ENCODE measurements at places on chromosomes 12 and 14.

DNA sequence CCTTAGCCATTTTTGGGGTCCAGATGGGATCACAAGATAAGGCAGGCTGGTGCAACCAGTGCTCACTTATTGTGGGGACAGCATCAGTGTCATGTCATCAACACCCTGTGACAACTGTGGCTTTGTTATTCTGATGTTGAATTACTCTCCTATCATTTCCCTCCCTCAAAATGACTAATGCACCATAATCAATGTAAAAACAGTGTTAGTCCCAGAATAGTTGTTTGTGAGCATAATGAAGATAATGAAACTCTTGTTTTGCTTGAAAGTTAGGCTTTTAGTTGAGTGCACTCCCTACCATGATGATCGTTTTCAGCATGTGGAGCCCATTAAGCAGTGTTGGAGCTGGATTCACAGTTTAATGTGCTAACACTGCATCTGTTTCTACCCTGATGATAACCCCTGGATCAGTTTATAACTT lies 151.4 kb downstream of the TMTC2 start:
- DNase-seq, result no peak

DNA sequence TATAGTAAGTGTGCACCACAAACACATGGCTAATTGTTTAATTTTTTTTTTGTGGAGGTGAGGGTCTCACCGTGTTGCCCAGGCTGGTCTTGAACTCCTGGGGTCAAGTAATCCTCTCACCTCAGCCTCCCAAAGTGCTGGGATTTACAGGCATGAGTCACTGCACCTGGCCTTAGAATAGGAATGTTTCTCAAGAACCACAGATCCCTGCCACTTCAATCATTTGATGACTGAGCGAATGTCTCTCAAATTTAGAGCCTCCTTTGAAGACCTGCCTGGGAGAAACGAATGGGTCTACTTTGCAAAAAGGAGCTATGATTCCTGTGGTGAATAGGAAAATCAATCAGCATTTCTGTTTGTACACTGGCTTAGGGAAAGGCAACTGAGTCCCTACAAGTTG lies 33.5 kb upstream of the CHST11 start:
- no peak for DNase-seq

DNA sequence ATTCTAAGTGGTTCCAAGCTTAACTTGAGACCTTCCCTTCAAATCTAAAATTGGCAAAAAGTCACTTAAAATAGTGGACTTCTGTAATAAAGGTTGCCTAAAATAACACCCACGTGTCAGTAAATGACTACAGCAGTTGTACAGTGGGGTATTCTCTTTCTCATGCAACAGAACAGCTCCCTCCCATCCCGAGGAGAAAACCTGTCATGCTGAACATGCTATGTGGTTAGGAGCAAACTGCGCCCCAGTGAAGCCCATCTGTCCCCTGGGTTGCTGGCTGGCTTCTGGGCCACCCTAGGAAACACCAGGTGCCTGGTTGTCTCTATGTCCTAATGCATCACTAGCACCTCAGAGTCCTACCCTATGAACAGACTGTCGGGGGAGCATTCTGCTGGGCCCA lies 2.7 kb downstream of the BTBD6 start:
- no peak for DNase-seq

- no peak for DNase-seq
Observed at GRCh38 chr14:106210650-106211049, 684.3 kb downstream of the TMEM121 start.

DNA sequence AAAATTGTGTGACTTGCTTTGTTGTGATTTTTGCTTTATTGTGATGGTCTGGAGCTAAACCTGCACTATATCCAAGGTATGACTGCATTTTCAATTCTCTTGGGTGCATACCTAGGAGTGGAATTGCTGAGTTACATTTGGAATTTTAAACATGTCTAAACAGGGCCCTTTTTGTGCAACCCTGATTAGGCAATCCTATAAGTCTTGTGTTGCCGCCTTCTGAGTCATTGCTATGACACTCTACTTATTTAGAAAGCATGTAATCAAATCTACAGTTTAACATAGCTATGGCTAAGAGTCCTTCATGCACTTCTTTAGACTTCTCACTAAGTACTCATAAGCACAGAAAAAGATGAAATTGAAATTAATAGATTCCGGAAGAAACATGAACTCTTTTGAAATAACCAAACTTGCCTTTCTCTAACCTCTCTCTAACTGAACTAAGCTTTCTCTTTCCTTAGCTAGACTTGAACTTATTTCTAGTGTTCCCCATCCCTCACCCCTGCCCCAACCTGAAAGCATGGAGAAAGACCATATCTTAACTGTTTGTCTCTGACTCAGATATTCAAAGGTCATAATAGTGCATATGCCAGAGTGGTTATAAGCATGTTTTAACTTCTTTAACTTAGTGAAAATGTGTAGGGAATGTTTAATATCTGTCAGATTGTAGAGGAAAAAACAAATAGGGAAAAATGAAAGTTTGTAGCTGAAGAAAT lies 203.0 kb downstream of the SNAPC1 start:
- DNase-seq, result no peak

- no peak for DNase-seq
Observed at GRCh38 chr12:114817571-114818425, 133.8 kb upstream of the TBX3 start.

- no peak for DNase-seq
Observed at GRCh38 chr14:59020382-59020781, 168.1 kb upstream of the DAAM1 start.

- DNase-seq, result no peak
Observed at GRCh38 chr14:41298328-41298690, 308.4 kb upstream of the LRFN5 start.

DNA sequence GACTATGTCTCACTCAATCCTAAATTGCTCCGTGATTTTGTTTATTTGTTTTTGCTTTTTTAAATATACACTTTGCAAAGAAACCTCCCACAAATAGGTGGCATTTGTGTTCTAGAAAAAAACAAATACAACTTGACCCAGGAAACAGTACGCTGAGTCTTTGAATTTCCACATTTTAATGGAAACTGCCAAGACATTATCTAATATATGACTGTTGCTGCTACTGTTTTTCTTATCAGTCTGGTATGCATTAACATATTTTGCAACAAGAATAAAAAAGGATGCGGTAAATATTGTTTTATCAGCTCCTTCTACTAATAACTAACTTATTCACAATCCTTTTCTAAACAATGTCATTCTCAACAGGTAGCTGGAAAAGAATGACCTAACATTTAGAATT lies 187.4 kb downstream of the LRIG3 start:
- no peak for DNase-seq

DNA sequence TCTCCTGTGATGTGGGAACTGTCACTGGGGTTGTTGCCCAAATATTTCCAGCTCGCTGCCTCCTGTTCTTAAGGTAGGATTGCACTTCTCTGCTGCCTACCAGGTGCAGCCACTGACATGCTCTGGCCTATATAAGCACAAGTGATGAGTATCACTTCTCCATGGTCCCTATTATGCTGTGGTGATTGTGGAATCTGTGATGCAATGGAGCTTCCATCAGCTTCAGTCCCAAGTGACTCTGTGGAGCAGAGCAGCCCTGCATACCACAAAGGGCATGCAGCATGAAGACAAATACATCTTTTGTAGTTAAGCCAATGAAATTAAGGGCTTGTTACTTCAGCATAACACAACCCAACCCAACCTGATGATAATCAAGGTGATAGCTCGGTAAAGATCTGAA lies 43.5 kb downstream of the CKAP4 start:
- DNase-seq, result no peak

- no peak for DNase-seq
Observed at GRCh38 chr12:9866860-9867269, 2.3 kb downstream of the CLEC2B start.

- DNase-seq, result peak; percentile 25
Observed at GRCh38 chr12:119363490-119363889, 29.0 kb downstream of the CCDC60 start.

DNA sequence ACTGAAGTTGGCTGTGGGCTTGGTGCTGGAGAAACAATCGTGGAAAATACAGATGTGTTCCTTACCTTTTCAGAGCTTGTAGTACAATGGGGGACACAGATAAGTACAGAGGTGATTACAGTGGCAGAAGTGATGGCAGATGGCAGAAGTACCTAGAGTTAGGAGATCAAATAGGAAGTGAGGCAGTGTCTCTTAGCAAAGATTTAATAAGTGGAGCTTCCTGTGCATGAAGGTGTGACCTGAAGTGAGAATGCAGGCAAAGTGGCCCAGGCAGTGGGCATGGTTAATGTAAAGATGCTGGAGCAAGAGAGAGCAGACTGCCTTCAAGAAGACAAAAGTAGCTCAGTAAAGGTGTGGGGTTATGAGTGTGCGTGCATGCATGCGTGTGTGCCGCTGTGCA lies 16.0 kb downstream of the LRRK2 start:
- DNase-seq, result no peak

GRCh38 chr14:72643317-72643801 lies 250.5 kb downstream of the DPF3 start:
- DNase-seq, result no peak

DNA sequence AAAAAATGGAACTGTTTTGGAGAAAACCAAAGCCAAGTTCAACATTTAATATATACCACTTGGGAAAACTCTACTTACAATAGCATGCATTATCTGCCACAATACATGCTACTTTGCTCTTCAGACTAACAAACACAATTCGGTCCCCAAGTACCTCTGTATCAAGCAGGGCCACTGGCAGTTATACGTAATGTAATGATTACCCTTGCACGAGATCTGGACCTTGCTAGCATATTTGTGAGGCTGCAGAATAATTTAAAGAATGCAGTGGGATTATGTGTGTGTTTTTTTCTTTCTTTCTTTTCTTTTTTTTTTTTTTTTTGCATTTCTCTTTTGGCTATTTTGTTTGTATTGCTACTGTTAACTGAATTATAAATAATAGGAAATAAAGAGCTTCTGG lies 22.8 kb upstream of the PYGL start:
- no peak for DNase-seq

DNA sequence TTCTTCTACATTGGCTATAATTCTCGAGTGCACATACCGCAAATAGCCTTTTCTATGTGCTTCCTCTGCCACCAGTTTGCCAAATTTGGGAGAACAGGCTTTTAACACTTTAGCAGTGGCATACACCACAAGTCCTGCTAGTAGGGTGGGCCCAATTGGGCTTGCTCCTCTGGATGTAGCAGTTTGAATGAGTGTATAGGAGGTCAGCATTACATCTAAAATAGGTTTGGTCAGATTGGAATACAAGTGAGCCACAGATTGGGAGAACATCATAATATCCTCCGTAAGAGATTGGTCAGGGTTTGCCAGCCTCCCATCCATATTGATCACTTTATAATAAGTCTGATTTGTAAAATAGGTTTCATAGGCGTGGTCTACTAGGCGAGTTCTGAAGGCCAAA lies 902 bp downstream of the ABCD2 start:
- DNase-seq, result no peak

DNA sequence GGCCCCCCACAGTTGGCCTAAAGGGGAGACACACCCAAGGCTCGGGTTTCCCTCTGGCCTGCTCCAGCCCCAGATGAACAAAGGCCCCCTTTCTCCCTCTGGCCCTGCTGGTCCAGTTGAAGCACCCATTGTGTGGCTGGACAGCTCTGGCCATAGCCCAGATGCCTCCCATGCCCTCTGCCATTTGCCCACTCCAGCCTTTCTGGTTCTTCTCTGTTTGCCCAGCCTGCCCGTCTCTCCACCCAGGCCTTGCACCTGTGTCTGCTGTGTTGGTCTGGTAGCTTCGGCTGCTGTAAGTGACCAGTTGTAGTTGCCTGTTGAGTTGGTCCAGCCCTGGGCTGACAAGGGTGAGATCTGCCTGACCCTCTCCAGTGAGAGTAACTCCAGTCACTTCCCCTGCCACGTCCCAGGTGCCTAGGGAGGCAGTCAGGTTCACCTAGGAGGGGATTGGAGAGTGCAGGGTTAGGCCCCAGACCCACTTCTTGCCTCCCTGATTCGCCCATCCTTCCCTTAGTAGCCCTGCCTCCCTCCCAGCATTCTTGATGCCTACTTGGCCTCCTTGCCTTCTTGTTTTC lies 3.0 kb downstream of the B4GALNT1 start:
- no peak for DNase-seq

DNA sequence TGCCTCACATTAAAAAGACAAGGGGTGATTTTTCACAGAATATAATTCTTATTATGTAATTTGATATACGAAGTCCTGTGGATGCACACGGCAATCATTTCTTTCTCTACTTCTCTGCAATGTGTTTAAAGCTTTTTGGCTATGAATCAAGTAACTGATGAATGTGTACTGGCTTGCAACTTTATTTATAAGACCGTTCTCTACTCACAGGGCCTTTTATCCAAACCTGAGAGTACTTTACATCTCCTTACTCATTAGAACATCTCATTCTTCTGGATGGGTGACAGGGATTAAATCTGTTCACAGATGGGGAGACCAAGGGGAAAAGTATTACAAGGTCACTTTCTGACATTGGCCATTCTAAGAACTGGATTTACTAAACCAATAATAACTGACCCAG lies 215.8 kb upstream of the DIO2 start:
- DNase-seq, result no peak

GRCh38 chr14:105745433-105746123 lies 219.2 kb downstream of the TMEM121 start:
- DNase-seq, result no peak

DNA sequence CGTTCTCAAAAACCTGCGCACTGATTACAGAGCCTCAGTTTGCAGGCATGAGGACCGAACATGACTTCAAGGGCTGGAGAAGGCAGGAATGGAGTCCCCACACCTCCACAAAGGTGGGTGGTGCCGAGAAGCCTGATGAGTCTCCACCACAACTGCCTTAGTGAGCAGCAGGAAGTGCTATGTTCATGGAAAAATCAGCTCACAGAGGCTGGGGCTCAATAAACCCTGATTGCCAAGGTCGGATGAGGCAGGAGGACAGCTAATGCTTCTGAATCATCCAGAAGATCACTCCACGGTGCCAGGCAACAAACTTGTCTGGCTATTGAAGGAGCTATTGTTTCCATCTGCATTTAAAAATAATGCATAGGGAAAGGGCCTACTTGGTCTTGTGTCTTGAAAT lies 31.1 kb downstream of the APPL2 start:
- DNase-seq, result no peak

- no peak for DNase-seq
Observed at GRCh38 chr12:122969676-122970075, 3.4 kb upstream of the ABCB9 start.

DNA sequence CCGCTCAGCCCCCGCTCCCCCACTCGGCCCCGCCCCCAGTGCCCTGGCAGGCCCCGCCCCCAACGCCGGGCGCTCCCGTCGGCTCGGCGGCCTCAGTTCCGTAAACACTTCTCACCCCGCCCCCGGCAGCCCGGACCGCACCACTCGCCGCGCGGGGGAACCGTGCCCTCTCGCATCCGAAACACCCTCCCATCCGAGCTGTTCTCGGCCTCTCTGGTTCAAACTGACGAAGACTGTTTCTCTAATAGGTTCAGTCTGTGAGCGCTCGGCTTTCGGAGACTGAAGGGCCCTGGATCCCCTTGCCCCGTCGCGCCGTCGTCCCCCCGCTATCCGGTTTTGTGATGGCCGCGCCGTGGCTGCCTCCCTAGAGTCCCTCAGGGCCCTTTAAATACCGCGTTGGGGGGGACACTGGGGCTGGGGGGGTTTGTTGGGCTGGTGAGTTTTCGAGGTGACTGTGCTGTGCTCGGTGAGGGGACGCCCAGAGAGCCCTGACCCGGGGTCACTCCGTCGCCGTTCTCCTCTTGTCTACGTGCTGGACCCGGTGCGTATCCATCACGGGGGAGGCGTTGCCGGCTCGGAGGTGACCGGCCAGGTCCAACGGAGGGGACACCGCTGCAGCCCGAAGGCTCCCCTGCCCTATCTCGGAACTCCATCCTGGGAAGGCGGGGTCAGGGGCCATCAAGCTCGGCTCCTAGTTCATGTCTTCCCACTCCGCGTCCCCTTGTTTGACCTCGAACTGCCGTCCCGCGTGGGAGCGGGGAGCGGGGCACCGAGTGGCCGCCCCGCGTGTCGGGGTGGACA lies at the start of gene TCP11L2:
TSS of gene TCP11L2 (plus strand) at position 333 of the 801 bp plus-strand sequence. CDS start 8,343 bp downstream, outside the sequence.
- peak; percentile 74 for DNase-seq
